HS-5 (cell line): ENCODE measurements at places on chromosomes 16 and 17.

DNA sequence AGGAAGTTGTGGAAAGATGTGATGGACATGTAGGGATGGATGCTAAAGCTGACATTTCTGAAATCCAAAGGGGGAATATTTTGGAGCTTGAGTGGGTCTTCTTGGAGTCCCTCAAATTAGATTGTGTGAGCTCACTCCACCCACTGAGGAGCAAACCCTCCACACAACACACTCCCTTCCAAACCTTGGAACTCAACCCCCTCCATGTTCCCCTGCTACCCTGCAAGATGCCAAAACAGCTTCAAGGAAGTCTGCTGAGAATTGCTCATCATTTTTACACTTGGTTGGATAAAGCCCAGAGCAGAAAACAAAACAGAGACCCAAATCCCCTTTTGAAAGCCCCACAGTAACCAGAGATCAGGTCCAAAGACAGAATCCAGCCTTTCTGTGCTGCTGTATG is 103.3 kb upstream of the ERCC4 start:
- DNase-seq: no peak

DNA sequence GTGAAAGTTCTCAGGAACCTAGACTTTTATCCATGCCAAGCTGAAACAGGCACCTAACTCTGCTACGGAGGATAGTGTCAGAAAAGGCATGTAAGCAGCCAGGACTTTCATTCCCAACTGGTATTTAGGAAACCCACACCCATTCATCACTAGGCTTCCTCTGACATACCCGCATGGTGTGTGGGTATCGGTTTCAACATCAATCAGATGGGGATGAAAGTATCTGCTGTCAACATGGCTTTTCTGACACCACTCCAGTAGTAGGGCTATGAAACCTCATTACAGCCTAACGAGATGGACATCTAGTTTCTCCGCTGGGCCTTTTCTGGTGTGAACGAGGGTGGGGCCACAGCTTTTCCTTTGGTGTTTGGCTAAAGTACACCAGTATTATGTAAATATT is 1178.3 kb downstream of the CDH11 start:
- no peak for DNase-seq

DNA sequence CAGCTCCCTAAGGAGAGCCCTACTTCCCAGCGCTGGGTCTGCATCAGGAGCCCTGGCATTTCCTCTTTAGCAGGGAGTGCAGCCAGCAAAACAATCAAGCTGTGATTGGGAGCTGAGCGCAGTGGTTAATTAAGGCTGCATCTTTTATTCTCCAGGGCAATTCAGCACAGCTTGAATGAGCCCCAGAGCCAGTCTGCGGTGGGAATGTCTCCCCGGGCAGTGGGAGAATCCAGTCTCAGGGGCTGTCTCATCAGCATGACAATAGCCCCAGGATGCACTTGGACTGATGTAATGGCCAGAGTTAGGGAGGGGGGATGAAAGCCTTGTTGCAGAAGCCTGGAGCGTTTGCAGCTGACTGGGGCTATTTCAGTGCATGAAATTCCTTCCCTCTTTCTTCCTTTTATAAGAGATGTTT is 292.6 kb upstream of the SOX9 start:
- no peak for DNase-seq

DNA sequence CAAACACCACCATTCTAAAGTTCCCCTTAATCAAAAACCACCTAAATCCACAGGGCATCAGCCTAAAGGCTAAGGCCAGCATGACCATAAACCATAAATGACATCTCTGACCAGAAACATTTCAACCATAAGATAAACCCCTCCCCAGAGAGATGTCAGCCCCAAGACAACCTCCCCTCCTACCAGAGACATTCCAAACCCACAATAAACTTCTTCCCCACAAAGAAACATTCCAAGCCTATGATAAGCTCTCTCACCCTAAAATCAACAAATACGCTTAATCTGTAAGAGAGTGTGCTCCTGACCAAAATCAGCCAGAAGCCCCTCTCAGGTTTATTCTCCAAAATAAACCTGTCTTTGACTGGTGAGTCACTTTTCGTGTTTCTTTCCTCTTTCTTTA is 54.8 kb downstream of the SLFN5 start:
- no peak for DNase-seq

GRCh38 chr16:60407034-60407433 is 1629.2 kb downstream of the CDH8 start:
- no peak for DNase-seq

- no peak for DNase-seq
These were observed 7.1 kb upstream of the FTSJ3 start for GRCh38 chr17:63834431-63835166.

DNA sequence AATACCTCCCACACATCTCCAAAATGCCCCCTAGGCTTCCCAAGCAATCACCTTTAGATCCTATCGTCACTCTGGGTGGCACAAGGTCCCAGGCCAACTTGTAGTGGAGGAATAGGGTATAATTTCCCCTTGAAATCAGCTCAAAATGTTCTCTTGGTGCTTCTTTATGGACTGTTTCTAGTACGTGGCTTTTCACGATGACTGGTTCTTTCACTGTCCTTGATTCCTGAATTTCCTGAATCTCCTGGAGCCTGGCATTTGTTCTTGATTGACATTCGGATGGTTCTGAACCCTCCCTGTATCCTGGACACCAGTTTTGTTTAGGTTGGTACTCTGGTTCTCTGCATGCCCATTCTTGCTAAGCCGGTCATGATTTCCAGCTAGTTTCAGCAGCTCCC is 6.9 kb upstream of the VPS53 start:
- no peak for DNase-seq

GRCh38 chr17:8162997-8163977 is 539 bp upstream of the VAMP2 start:
- no peak for DNase-seq

DNA sequence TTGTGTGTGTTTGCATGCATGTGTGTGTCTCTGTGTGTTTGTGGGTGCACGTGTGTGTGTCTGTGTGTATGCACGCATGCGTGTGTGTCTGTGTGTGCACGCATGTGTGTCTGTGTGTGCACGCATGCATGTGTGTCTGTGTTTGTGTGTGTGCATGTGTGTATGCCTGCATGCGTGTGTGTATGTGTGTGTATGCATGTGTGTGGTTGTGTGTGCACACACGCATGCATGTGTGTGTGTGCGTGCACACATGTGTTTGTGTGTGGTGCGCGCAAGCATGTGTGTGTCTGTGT is 239.9 kb upstream of the TNRC6C start:
- DNase-seq: no peak
